Bronchial epithelial cell (primary cell): ENCODE measurements at places on chromosomes 5 and 9. TPM values are rescaled to one million over a fixed set of nuclear protein-coding genes. Genes with fewer than 3 reads are reported as not detected.

- peak; percentile 87 for DNase-seq
Observed at GRCh38 chr9:108484468-108484867, 371.3 kb downstream of the ACTL7B start.

Gene GABRB2
- not detected in 2 replicates for total RNA-seq

GRCh38 chr9:29393064-29393463 lies 1819.8 kb upstream of the C9orf72 start:
- no peak for DNase-seq

Gene ZCCHC9
- 35.7 and 36.9 TPM in 2 replicates for total RNA-seq

DNA sequence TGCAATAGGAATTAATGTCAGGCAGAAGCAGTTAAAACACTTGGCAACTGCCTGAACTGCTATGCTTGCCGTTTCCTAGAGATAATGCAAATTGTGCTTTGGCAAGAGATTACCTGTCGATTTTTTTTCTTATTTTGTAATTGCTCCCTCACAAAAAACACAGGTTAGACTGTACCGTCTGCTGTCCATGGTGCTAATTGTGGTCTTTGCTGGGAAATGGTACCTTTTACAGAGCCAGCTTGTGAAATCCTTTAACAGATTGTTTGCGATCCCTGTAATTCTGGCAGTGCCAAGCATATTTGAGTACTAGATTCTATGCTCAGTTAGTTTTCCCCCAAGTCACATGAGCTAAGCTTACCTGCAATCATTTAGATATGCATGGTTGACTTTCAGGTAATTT lies 2125.8 kb upstream of the WWC1 start:
- no peak for DNase-seq

DNA sequence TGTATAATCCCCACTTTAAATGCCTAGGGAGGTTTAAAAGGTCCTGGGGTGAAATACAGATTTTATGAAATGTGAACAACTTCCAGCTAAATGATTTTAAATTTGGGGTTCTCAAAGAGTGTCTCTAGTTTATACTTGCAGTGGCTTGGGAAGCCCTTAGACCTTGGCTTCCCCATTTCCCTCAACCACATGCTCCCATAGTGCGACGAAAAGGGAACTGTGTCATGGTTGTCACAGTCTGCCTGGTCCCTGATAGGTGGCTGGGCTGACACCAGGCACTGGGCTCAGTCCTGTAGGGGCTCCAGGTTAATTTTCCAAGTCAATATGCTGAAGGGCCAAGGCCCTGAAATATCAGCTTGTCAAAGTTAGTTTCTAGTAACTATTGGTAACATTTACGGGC lies 10.4 kb upstream of the CXCL14 start:
- no peak for DNase-seq

Gene CDC20B
- total RNA-seq: not detected in 2 replicates
